Osteocyte (in vitro differentiated cells): ENCODE measurements at places on chromosomes 4 and X.

- no peak for DNase-seq
Observed at GRCh38 chr4:150944660-150945059, 70.4 kb downstream of the LRBA start.

DNA sequence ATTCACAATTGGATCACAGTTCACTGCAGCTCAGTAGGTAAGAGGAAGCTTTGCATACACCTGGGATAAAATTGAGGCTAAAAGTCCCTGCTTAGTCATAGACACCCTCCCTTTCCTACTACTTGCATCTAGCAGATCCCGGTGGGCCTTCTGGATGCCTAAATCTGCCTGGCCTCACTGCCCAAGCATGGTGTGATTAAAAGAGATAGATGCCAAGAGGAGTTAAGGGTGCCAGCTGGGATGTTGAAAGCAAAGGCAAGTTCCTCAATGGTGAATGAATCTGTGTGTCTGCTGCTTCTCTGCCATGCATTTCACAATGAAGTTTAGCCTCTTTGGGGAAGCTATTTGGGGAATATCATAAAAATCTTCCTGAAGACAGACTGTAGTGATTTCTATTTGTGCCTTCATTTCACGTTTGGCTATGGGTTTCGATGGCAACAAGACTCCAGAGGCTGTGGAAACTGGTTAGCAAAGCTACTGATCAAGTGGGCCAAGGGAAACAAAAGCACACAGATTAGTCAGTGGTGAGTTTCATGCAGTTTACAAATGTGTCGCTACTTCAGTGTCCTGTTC is 534.0 kb downstream of the ANKRD50 start:
- DNase-seq, result no peak

DNA sequence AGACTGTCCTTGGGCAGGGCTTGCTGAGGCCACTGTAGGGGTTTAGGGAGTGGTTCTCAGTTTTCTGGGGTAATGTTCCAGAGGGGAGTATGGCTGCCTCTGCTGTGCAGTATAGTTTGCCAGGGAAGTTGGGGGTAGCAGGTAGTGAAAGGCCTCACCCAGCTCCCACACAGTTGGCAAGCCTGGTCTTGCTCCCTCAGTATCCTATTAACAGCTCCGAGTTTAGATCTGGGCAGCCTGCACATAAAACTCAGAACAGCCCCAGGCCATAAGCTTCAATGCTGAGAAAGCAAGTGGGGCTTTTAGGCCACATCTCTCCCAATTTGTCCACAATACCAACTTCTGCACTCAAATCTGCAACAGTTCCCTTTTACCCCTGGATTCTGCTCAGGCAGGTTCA is 205.2 kb downstream of the GALNTL6 start:
- no peak for DNase-seq

GRCh38 chr4:186684889-186685309 is 38.8 kb downstream of the FAT1 start:
- DNase-seq, result no peak

- DNase-seq, result no peak
Observed at GRCh38 chrX:114267142-114267541, 316.7 kb upstream of the HTR2C start.

GRCh38 chr4:21835712-21836111 is 112.9 kb downstream of the KCNIP4 start:
- no peak for DNase-seq

GRCh38 chr4:61277785-61278760 is 77.9 kb downstream of the ADGRL3 start:
- DNase-seq, result no peak

- DNase-seq, result no peak
Observed at GRCh38 chrX:154738011-154738738, 12.7 kb downstream of the GAB3 start.

DNA sequence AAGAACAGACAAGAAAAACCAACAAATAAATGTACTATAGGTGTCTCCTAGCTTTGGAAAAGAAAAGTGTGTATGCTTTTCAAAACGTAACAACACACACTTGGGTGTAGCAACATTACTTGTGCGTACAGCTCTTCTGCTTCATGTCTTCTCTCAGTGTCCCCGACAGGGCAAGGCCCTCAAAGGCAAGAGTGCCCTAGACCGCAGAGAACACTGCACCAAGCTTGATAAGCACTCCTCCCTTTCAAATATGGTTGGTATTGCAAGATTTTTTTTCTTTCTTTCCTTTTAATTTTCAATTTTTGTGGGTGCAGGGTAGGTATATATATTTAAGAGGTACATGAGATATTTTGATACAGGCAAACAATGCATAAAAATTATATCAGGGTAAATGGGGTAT is 106.8 kb downstream of the EIF4E start:
- no peak for DNase-seq

- DNase-seq, result no peak
Observed at GRCh38 chr4:26877406-26877805, 16.8 kb downstream of the STIM2 start.

DNA sequence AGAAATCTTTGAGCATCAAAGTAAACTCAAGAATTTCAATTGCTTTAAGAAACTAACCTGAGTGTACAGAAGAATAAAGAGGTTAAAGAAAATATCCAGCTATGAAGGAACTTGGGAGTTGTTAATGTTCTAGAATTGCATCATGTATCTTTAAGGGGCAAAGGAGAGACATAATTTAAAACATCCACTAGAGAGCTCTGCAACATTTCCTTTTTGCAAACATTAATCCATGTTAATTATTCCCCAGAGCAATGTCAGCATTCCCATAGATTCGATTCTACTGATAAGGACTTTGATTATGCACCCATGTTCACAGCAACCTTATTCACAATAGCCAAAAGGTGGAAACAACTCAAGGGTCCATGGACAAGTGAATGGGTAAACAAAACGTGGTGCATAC is 80.2 kb upstream of the SORBS2 start:
- no peak for DNase-seq

- no peak for DNase-seq
Observed at GRCh38 chrX:101078716-101079598, at the start of gene TMEM35A. Gene TMEM35A, plus strand, starts transcription at chrX:101078879. Its CDS starts 124 bp downstream, at chrX:101079003.

DNA sequence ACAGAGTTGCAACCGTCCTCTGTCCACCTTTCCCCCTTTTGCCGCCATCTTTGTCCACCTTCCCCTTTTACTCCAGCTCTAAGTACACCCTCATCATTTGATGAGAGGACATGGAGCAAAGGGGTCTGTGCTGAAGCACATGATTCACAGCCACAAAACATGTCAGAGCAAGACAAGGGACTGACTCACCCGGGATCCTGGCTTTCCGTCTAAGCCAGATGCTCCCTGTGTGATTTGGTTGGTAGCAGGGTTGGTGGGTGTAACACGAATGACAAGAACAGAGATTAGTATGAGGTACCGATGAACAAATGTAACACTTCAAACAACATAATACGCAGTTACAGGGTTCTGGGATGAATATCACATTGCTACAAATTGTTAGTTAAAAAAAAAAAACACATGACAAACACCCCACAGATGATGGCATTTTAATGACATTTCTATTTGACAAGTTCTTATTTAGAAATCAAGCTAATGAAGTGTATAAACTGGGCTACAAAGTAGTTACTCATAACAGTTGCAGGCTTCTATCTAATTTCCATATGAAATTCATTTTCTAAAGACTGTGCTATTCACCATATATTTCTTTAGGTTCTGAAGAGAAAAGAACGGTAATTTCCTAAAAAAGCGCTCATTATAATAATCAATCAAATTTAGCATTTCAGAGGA is 71.4 kb upstream of the ETNPPL start:
- no peak for DNase-seq

- peak; percentile 44 for DNase-seq
Observed at GRCh38 chrX:19840899-19841648, 46.3 kb downstream of the SH3KBP1 start.

DNA sequence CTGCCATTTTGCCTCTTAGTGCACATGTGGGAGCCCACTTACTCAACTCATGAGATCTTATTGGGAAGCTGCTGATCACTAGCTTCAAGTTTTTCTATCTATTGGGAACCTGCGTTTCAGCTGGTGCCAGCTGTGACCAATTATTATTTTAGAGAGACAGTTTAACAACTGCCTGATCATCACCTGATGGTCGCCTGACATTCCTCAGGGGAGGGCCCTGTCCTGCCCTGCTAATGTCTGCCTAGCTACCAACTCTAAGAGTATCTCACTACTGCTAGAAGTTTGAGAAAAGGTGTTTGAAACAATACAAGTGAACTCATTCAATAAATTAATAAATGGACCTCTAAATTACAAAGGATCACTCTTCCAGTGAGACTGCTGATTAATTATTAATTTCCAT is 95.5 kb downstream of the PCDH7 start:
- no peak for DNase-seq

- no peak for DNase-seq
Observed at GRCh38 chrX:136162827-136163570, 15.7 kb downstream of the FHL1 start.

GRCh38 chr4:67522851-67523671 is 22.2 kb downstream of the CENPC start:
- DNase-seq, result no peak

GRCh38 chrX:154890990-154891639 is 5.0 kb downstream of the F8A1 start:
- DNase-seq, result no peak

DNA sequence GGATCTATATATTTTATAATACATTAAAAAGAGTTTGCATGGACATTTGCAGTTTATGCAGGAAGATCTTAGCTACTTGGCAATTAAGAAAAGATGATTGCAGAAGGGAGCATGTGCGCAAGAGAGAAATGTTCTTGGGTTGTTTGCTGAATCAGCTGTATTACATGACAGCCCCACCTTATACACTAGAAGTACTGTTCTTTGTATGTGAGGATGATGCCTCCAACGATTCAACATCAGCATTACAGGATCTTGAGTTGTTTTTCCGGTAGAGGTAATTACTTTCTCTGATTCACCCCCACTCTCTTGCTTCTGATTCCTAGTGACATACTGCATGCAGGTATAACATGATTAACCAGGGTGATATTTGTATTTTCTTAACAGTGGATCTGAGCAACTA is 140.8 kb downstream of the PCDH7 start:
- no peak for DNase-seq

DNA sequence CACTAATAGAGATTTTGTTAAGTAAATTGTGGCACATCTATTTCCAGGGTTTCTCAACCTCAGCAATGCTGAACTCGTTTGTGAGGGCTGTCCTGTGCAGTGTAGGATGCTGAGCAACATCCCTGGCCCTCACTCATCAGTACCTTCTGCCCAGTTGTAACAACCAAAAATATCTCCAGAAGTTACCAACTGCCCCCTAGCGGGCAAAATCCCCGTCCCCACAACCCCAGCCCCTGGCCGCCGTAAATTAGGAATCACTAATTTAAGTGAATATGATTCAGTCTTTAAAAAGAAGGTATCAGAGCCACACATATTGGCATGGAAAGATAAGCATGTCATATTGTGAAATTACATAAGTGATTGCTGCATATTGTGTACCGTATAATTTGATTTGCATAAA is 123.4 kb downstream of the ASB9 start:
- no peak for DNase-seq

DNA sequence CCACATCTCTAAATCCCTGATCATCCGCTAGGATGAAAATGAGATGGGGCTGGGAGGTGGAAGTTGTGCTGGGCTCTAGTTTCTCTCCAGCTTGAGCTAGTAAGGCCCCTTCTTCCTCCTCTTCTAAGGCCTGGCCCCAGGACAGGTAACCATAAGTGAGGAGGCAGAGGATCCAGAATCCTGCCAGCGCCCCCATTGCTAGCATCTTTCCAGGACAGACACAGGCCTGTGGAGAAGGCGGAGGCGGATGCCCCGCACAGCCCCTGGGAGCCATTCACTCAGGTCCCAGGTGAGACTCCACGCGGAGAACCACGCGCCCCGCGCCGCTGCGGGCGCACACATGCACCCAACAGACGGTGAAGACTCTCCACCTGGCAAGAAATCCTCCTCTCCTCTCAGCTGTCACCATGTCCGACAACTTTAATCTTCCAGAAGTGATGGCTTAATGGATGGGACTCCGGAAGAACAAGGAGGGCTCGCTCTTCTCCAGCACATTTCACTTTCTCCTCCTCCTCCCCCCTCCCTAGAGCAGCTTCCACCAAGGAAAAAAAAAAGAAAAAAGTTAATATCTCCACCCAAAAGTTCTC is 793 bp downstream of the ARSJ start:
- no peak for DNase-seq

GRCh38 chr4:37970702-37971101 is 10.5 kb downstream of the PTTG2 start:
- no peak for DNase-seq

DNA sequence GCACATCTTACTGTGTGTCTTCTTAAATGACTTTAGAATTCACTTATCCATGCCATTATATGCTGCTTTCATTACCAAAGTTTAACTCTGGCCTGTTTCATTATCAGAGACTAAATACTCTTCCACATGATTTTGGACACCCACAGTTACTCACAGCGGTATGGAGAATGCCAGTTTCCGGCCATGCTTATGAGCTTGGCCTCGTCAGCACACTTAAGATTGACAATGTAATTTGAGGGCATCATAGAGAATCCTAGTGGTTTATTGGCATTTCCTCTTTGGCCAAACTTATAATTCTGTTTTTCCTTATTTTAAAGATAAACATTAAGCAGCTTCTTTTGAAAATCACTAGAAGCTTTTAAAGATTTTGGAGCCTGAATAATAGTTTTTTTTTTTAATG is 104.5 kb downstream of the IRF2 start:
- no peak for DNase-seq

GRCh38 chrX:47179928-47180255 is 13.7 kb upstream of the UBA1 start:
- no peak for DNase-seq

DNA sequence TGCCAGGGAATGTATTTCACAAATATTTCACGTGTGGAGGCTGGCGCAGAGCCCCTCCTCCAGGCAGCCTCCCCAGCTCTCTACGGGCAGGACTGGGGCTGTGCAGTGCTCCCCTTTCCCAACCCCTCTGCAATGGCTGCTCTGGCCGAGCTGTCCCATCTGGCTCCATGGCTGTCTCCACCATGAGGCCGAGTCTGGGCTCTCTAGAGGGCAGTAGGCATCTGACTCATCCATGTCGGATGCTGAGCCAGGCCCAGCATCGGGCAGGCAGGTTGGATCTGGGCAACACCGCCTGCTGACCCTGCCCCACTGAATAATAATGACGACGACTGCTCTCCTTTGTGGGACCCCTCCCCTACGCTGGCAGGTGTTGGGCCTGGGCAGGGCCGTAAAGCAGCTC is 11.0 kb upstream of the SH3TC1 start:
- DNase-seq, result no peak

DNA sequence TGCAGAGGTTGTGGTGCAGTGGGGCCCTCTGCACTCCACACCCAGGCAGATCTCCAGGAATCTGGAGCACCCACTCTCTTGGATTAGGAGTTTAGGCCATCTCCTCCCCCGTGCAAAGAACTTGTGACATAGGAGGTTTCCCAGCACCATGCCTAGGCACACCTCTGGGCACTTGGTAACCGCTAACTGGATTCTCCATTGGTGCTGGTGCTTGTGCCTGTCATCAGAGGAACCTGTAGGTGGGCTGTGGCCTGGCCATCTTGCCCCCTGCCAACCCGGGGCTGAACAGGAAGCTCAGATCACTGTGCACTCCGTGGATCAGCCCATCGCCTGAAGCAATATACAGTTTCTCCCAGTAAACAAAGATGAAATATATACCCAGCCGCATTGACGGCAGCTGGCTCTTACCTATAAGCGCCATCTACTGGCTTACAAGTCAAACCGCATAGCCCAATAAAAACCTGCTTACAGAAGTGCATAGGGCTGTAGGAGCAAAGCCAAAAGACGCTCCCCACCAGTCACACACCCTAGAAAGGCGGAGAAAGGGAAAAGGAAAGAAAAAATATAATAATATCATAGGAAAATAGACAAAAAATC is 19.1 kb upstream of the TEX13B start:
- no peak for DNase-seq

GRCh38 chrX:9857575-9858474 is 71.6 kb downstream of the SHROOM2 start:
- DNase-seq, result no peak

- DNase-seq, result no peak
Observed at GRCh38 chrX:15908603-15909290, 54.1 kb upstream of the AP1S2 start.
